ENCODE measurements at places on chromosomes 2 and 18.

- no peak for DNase-seq
Observed at GRCh38 chr2:240739797-240740196, 48.1 kb downstream of the AQP12A start.

- DNase-seq, result no peak
Observed at GRCh38 chr2:191656391-191656790, 21.5 kb upstream of the NABP1 start.

GRCh38 chr18:54162431-54162830 lies 62.0 kb downstream of the MBD2 start:
- no peak for DNase-seq

- no peak for DNase-seq
Observed at GRCh38 chr2:51212374-51212773, 180.4 kb upstream of the NRXN1 start.

DNA sequence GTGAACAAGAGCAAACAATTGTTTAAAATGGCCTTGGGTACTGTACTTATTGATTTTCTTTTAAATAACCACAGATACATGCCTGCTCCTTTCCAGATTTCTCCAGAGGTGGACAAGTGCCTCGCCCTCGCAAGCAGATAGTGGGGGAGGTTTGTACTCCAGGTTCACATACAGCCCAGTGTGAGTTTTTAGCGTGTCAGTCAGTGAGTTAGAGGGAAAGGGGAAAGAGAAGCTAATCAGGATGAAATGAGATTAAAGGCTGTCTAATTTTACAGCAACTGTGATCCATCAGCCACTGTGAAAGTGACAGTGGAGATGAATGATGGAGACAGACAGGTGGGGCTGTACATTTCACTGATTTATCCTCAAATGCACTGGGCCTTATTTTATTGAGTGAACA lies 74.7 kb downstream of the KLHL14 start:
- no peak for DNase-seq

GRCh38 chr2:111005307-111005706 lies 115.4 kb upstream of the BCL2L11 start:
- DNase-seq, result no peak

DNA sequence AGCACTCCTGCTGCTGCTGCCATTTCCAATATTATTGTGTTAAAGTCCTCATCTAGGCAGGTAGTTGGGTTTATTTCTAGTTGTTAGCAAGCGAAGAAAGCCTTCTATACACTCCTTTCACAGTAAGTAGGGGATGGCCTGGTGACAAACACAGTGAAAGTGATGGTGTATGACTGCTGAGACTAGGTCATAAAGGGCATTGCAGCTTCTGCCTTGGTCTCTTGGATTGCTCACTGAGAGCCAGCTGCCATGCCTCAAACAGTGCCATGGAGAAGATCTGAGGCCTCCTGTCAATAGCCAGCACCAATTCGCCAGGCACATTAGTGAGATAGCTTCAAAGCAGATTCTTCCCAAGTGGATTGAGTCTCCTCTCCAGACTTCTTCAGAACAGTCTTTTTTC lies 27.6 kb upstream of the MSTN start:
- no peak for DNase-seq
